ENCODE measurements at places on chromosomes 7 and 10.

DNA sequence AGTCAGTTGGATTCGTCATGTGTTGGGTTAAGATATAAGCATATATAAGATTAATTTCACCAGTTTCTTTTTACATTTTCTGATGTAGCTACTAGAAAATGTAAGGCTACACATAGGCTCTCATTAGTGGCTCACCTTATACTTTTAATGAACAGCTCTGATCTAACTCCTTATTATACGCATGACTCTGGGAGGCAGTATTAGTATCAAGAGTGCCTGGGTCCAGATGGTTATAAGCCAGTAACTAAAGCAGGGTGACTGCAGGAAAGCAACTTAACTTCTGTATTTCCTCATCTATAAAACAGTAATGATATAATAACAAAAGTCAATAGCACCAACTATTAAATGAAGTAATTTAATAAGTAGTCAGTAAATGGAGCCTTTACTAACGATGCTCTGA lies 1.4 kb upstream of the ELMO1 start:
- no peak for DNase-seq

- peak; percentile 36 for DNase-seq
Observed at GRCh38 chr7:1092806-1093501, 5.0 kb downstream of the GPER1 start.

DNA sequence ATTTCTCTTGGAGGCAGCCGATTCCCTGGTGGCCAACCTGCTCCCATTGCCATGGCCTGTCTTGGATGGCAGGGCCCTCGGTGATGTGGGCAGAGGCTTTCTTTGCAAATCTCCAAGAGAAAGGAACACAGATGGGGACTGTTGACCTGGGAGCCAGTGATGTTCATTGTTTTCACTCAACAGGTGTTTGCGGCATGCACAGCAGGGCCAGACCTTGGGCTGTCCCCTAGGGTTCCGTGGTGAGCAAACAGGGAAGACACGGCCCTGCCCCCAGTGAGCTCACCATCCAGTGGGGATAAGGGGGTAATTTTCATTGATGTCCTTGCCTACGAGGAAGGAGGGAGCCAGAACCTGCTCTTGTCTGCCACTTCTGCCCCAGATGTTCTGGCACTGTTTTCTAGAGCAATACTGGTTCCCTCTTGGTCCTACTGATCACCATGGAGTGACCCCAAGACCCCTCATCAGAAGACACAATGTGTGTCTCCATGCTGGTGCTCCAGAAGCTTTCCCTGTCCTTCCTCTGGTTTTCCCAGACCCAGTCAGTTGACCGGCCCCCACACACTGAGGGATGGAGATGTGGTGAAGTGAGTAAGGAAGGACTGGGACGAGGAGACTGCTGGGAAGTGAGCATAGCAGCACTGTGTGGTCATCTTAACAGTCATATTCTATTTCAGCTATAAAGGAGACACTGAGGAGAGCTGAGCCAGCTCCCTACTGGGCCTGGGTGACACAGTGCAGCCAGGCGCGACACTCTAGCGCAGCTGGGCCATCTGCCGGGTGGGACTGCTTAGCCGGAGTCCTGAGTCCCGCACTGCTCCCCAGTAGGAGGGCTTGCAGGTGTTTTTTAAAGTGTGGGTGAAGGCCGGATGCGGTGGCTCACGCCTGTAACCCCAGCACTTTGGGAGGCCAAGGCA lies 20.4 kb upstream of the FIGNL1 start:
- DNase-seq: no peak

DNA sequence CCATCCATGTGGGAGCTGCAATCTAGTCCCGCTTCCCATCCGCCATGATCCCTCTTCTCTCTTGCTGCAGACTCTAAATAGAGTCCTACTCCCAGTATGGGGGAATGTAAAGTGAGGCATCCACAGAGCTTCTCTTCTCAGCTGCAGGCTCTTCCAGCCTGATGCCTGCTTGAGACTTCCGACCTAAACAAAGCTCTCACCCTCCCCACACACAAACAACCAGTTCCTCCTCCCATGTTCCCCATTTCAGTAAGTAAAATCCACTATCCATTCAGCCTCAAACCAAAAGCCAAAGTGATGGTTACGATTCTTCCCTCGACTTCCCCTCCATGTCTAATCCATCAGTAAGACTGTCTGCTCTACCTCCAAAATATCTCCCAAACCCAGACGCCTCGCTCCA lies 108.2 kb upstream of the NFE2L3 start:
- DNase-seq: no peak

GRCh38 chr7:119545118-119545517 lies 727.9 kb upstream of the KCND2 start:
- DNase-seq: no peak

- no peak for DNase-seq
Observed at GRCh38 chr10:34710391-34710751, 104.7 kb downstream of the PARD3 start.

DNA sequence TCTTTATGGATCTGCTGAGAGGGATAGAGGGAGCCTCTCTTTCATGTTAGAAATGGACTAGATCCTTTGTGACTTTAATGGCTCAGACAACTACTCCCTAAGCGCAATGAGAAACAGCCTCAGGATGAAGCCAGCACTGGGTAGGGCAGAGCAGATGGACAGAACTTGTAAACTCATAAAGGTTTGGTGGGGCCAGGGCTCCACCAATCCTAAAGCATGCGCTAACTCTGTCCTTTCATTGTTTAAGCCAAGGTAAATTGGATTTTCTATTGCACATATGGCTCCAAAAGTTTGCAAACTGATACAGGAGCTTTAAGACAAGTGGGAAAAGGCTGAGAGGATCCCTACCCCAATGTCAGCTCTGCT lies 178.1 kb upstream of the MEOX2 start:
- DNase-seq: no peak

DNA sequence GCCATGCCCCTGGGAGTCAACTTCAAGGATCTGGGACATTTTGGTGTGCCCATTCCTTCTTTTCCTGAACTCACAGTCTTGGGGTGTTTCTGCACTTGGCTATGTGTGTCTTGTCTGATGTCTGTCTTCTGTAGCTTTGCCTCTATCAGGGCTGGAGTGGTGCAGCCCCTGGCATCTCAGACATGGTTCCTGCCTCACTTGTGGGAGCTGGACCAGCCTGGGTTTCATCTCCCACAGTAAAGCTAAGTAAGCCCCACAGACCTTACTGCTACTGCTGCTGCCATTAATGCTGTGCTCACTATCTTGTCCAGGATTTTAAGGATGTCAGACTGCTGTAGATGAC lies 59.0 kb downstream of the ADCYAP1R1 start:
- no peak for DNase-seq

GRCh38 chr7:52925332-52925731 lies 110.1 kb upstream of the POM121L12 start:
- no peak for DNase-seq

- no peak for DNase-seq
Observed at GRCh38 chr10:88926566-88927415, 25.8 kb downstream of the ACTA2 start.
